ENCODE measurements at places on chromosomes 4 and X.

GRCh38 chr4:141307241-141307689, 86.6 kb downstream of the ZNF330 start:
- DNase-seq: peak; percentile 4

DNA sequence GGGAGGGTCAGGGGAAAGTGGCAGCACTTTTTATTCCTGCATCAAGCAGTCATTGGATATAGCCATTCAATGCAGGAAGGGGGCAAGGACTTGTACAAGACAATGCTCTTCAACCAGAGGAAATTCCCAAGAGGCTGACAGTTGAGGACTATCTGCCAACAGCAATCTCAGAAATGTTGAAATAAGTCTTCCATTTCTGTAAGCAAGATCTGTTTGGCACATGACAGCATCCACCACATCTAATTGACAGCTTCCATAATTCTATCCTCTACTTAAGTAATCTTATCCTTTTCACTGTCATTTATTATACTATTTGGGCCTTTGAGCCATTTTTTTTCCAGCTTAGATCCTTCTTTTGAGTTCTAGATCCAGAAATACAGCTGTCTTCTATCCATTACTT, 110.7 kb downstream of the CFAP299 start:
- DNase-seq: no peak

GRCh38 chr4:113094802-113095201, 45.3 kb downstream of the ANK2 start:
- no peak for DNase-seq

DNA sequence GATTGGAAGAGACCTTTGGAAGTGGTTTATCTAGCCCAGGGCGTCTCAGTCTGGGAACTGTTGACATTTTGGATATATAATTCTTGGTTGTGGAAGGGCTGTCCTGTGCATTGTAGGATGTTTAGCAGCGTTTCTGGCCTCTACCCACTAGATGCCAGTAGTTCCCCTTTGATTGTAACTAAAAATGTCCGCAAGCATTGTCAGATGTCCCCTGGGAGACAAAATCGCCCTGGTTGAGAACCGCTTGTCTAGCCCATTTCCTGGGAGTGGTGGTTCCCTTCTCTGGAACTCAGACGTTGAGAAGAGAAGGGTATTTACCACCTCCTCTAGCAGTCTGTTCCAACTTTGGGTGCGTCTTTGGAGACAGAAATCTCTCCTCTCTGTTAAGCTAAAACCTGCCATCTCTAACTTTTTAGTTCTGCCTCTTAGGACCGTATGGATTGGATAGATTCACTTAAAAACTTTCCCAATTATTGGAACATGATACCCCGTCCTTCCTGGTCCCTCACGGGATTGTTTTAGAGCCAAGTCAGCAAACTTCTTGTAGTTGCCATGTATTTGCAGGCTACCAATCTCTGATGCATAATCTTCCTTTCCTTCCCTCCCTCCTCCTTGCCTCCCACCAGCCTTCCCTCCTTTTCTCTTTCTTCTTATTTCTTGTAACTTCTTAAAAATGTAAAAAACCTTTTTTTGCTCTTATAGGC, 13.9 kb downstream of the TMEM165 start:
- no peak for DNase-seq

DNA sequence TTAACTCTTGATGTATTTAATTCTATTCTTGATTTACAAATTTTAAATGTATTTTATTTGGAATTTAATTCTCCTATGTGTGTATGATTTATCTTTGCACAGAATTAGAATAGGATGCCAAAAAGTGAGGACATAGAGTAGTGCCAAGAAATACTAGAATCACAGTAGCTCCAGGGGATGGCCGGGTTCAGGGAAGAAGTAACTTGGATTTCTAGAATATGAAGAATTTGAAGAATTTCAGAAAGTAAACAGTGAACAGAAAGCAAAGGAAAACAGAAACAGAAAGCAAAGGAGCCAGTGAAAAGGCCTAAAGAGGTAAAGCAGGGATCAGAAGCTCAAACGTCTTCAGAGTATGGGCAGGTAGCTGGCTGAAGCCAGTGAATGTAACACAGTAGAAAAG, 1187.6 kb downstream of the RPA4 start:
- DNase-seq: no peak
